ENCODE measurements at places on chromosomes 1 and 21. TPM values are rescaled to one million over a fixed set of nuclear protein-coding genes. Genes with fewer than 3 reads are reported as not detected.

The LHX4 gene
- 0.72 TPM for total RNA-seq

The PRAMEF7 gene
- not detected for total RNA-seq

The NLRP3 gene
- total RNA-seq = 10.3 TPM

DNA sequence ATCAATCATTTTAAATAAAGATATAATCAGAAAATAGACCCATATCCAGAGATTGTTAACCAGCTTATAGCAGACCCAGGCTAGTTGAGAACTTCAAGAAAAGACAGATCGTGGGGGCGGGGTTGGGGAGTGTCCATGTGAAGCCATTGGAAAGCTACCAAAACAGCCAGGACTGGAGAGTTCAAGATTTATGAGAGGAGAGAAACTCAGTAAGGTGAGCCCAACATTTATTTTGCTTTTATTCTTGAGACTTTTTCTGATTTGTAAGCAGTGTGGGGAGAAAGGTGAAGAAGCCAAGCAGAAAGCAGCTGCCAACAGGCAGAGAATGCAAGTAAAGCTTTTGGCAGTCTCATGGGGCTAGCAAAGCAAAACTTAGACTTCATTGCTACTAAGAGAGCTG, 179.9 kb downstream of the VPS13D start:
- DNase-seq = no peak

GRCh38 chr1:63626222-63626621, 33.0 kb downstream of the PGM1 start:
- DNase-seq = no peak

Measured in HT1080 (cell line).